Naive thymus-derived CD8-positive, alpha-beta T cell (primary cell): ENCODE measurements at places on chromosomes 1 and 21. TPM values are rescaled to one million over a fixed set of nuclear protein-coding genes. Genes with fewer than 3 reads are reported as not detected.

Gene PRPF38B
- polyA plus RNA-seq = 18.9 TPM

Gene LINGO4
- polyA plus RNA-seq = not detected

Gene NTMT2
- polyA plus RNA-seq = not detected

Gene MROH9
- not detected for polyA plus RNA-seq

Gene VAV3
- 2.9 TPM for polyA plus RNA-seq

Gene LEFTY1
- not detected for polyA plus RNA-seq

Gene ZNF678
- polyA plus RNA-seq = 4.0 TPM

Gene PTPN7
- polyA plus RNA-seq = 39.1 TPM

Gene CCDC17
- not detected for polyA plus RNA-seq

Gene CFHR5
- polyA plus RNA-seq = not detected
